NCI-H1092 treated with DMSO at 0.1 percent for 48 hours (cell line): ENCODE measurements at places on chromosomes 16 and 17.
A peak's percentile ranks its signal among the peaks of the same experiment; 100 is the strongest.

DNA sequence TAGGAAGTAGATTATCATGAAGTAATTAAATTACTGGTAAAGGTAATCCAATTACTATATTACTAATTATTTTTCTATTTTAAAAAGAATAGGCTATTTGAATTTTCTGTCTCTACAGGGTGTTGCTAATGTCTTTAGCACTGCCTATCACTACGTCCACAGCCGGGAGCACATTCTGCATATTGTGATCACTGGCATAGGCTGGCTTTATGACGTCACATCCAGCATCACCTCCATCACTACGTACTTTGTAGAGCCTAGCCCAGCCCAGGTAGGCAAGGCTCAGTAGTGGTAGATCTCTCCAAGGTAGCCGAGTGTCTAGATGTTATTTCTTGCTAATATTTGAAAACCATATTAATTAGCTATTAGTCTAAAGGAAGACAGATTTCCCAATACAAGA, 33.8 kb upstream of the NSRP1 start:
- no peak for DNase-seq

GRCh38 chr16:78869492-78869891, 731.0 kb downstream of the MAF start:
- no peak for DNase-seq

GRCh38 chr16:23917621-23918020, 81.8 kb downstream of the PRKCB start:
- no peak for DNase-seq

GRCh38 chr17:5971969-5972368, 98.2 kb upstream of the WSCD1 start:
- no peak for DNase-seq

- DNase-seq: no peak
Observed at GRCh38 chr16:46845952-46846351, 15.0 kb upstream of the C16orf87 start.

DNA sequence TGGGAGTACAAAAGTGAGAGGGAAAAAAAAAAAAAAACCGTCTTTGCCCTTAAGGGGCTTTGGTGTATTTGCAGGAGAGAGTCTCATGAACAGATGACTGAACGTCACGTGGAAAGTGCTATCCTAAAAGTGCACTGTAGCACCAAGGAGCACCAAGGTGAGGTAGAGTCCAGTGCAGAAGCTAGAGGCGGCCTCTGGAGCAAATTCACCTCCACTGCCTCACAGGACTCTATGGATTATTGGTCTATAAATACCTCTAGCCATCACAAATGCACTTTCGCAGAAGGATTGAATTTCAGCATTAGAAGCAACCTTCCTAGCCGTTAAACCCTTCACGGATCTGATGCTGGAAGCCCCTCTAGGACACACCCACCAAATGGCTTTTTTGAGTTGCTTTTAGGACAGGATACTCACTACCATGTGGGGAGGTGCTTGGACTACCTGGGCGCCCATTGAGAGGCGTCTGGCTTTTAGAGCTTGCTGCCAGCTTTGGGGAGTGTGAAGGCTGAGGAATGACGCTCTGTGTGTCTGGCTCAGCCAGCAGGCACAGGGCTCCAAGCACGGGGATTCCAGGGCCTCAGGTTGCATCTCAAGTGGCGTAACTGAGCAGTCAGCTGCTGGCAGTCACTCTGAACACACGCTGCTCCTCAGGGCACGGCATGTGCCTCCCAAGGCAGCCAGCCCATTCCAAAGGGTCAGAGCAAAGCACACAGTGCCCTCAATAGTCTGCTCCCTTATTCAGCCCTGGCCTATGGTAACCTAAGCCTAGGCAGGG, 52.7 kb downstream of the CDRT4 start:
- peak; percentile 17 for DNase-seq

DNA sequence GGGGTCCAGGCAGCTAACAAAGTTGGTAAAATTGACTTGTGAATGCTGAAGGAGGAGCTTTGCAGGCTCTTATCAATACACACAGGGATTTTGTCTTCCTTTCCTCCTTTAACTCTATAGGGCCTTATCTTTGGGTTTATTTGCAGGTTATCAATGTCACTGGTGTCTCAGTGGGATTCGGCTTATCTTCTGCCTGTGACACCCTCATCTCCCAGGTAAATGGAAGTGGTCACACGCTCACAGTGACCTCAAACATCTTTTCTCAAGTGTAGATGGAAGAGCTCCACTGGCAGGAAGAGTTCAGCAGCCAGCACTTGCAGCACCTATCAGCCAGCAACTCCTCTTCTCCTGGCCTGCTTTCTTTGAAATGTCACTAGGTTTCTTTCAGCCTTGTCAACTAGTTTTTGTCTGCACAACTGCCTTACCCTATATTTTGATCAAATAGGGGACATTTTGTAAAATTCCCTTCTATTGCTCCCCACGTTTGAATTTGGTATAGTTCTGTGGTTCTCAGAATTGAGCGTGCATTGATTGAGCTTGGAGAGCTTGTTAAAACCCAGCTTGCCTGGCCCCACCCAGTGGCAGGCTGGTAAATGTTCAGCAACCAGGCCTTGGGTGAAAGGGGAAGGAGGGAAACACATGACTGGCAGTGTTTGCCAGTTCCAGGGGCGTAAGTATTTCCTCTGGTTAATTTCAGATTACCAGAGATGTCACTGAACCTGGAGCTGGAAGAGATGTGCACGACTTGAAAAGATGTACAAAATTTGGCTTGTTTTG, 12.8 kb downstream of the SLC47A1 start:
- DNase-seq: no peak

GRCh38 chr16:66485376-66485775, 58.3 kb downstream of the BEAN1 start:
- no peak for DNase-seq

- DNase-seq: peak; percentile 53
Observed at GRCh38 chr16:73610160-73610559, 562.2 kb upstream of the ZFHX3 start.

GRCh38 chr17:31488264-31488981, 96.9 kb downstream of the RAB11FIP4 start:
- DNase-seq: no peak

GRCh38 chr16:71585318-71585703, 8.4 kb upstream of the TAT start:
- DNase-seq: no peak

DNA sequence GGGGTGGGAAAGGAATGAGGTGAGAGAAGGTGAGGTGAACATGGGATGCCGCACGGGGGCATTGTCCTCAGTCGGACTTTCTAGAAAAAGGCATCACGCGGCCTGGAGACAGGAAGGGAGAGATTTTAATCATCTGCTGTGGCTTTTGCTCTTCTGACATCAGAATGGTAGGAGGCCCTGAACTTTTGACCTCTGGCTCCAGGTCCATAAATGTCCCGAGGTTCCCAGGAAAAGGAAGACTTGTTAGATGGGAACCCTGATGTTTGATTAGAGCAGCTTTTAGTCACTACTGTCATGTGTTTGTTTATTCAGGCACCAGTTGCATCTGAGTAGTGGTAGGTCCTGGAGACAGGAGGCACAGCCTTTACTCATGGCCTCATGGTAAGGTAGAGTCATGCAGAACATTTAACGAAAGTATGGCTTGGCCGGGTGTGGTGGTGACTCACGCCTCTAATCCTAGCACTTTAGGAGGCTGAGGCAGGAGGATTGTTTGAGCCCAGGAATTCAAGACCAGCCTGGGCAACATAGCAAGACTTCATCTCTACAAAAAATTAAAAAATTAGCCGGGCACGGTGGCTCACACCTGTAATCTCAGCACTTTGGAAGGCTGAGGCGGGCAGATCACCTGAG, 203.1 kb downstream of the MSI2 start:
- no peak for DNase-seq

DNA sequence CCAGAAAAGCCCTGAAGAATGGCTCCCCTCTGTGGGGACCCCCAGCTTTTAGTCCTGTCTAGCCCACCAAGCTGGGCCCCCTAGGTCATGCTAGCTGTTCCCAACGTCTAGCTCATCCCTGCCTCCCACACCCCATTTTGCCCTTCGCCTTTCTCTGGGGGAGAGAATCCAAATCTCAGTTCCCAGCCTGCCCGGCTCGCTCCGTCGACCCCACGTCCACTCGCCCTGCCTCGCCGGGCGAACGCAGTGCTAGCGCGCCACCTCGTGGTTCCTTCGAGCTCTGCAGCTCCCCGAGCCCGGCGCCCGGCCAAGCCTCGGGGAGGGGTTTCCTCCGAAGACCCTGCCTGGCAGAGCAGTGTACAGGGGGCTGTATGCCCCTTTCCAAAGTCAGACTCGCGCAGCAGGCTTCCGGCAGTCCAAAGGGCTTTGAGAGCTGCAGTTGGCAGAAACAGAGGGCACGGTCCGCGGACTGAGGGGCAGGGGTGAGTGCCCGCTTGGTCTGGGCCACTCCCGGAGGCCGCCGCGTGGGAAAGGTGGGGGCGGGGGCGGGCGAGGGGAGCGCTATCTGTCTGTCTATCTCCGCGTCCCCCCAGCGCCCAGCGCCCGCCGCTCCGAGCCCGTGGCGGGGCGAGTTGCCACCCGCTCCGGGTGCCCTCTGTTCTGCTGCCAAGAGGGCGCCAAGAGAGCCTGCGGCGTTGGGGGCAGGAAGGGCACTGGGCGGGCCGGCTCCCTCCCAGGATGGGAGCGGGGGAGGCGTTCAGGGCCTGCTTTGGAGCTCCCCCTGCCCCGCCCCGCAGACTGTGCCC, 1.7 kb upstream of the DLX3 start:
- DNase-seq: peak; percentile 17

DNA sequence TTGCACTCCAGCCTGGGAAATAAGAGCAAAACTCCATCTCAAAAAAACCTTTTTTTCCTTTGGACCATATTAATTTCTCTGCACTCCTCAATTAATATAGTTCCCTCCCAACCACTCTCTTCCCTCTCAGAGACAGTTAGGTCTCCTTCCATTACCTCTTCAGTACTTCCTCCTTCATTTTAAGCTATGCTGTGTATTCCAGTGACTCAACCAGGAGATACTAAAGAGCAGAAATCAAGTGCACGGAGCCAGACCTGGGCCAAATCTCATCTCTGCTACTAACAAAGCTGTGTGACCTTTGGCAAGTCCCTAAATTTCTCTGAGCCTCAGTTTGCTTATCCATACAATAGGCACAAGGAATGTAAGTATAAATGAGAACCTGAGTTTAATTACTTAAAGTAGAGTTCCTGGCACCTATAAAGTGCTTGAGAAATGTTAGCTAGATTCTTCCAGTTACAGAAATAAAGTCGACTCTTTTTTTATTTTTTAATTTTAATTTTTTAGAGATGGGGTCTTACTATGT, 8.5 kb downstream of the PECAM1 start:
- DNase-seq: no peak

DNA sequence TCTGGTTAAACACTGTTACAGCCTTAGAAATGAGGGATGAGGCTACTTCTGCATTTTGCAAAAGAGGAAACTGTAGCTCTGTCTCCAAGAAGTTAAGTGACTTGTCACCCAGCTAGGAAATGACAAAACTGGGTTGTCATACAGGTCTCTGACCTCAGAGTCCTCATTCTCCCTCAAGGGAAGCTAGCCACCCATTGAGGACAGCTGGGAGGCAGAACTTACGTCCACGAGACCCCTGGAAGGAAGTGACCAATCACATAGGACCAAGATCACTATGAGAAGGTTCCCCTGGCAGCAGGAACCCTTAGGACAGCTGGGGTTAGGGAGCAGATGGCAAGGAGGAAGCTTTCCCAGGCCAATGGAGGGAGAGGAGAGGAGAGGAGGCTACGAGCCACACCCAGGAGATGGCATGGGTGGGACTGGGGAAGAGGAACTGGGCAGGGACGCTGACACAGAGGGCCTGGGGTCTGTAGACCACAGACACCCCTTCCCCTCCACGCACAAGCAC, 11.2 kb downstream of the METTL22 start:
- DNase-seq: no peak

- DNase-seq: no peak
Observed at GRCh38 chr17:42122371-42123303, at the start of gene HSPB9. Gene HSPB9, plus strand, starts transcription at chr17:42122804. Its CDS starts 47 bp downstream, at chr17:42122851.

GRCh38 chr16:63497408-63497807, 1461.2 kb upstream of the CDH8 start:
- no peak for DNase-seq

- no peak for DNase-seq
Observed at GRCh38 chr17:29583324-29584248, 5.9 kb downstream of the GIT1 start.

GRCh38 chr16:66220702-66221101, 145.8 kb upstream of the CDH5 start:
- peak; percentile 50 for DNase-seq

- no peak for DNase-seq
Observed at GRCh38 chr16:53458635-53459034, 24.4 kb downstream of the RBL2 start.

DNA sequence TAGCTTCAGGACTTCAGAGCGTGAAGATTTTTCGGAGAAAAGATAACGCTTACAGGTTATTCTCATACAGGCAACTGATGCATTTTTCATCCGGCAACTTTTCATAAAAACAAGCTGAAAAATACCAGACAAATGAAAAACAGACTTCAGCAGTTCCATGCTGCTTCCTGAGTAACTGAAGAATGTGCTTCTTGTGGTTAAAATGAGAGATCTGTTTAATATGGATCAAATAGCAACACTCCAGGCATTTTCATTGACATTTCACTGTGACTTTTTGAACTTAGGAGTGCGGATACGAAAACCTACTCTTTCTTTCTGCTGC, 705 bp upstream of the PITPNC1 start:
- DNase-seq: peak; percentile 33

GRCh38 chr17:36668824-36669223, 67.4 kb downstream of the MRM1 start:
- no peak for DNase-seq

GRCh38 chr16:35308674-35309073, 1849.3 kb downstream of the TP53TG3F start:
- no peak for DNase-seq

DNA sequence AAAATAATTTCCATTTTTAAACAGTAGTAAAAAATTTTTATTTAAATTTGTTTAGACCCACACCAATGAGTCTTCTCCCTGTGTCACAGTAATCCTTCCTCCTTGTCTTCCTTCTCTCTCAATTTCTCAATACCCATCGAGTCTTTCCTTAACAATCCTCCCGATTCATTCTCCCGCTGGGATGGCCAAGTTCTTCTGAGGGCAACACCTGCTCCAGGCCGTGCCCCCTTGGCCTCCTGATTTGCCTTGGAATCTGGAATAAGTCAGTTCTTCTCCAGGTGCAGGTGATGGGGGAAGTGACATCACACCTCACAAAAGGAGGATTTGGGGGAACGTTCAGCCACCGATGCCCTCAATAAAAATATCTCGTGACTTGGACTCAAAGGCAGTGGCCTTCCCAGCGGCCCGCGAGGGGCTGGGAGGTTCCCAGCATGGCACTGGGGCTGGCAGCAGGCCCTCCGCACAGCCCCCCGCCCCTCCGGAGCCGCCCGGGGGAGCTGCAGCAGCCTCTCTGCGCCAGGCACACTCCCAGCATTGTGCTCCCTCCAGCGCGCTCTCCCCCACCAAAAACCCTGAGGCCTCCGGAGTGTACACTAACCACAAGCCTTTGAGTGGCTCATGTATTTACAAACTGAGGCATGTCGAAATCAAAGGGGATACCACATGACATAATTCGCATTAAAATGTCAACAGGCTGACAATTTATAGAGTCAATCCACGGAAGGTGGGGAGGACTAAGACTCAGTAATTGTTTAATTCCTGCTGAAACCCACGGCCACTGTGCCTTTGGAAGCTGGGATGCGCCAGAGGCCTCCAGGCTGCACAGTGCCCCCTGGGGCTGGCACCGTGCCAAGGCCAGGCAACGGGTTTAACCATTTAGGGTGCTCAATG, 120.5 kb downstream of the ZFHX3 start:
- peak; percentile 13 for DNase-seq
